ENCODE measurements at places on chromosomes 4 and X. TPM values are rescaled to one million over a fixed set of nuclear protein-coding genes. Genes with fewer than 3 reads are reported as not detected.

DNA sequence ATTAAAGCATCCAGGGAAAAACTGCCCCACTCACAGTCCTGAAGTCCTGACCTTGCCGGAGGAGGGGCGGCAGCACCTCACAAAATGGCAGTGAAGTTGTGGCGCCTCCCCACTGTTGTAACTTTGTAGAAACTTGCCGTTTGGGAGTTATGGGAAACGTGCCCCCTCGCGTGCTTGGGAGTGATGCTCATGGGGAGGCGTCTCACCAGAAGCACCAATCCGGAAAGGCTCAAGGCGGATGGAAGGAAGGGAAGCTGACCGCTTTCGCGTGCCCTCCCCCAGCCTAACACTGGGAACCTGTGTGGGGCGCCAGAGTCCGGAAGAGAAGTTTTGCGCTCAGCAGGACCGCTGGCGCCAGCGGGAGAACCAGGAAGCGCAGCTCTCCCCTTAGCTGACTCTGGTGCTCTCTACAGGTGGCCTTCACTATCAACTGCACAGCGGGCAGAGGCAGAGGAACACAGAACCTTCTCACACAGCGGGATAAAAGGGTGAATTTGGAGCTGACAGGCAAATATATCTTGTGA is at the start of the genes CT45A10 and SAGE1:
TSS of gene CT45A10 (minus strand) at position 151 of the 524 bp plus-strand sequence. CDS start 8,100 bp downstream, outside the sequence.
TSS of gene SAGE1 (plus strand) at position 423 of the 524 bp plus-strand sequence. CDS start 2,527 bp downstream, outside the sequence.
- no peak for DNase-seq

GRCh38 chr4:73068491-73069337 is 802 bp downstream of the COX18 start:
- DNase-seq: peak; percentile 85

The CT45A3 gene
- total RNA-seq: not detected

DNA sequence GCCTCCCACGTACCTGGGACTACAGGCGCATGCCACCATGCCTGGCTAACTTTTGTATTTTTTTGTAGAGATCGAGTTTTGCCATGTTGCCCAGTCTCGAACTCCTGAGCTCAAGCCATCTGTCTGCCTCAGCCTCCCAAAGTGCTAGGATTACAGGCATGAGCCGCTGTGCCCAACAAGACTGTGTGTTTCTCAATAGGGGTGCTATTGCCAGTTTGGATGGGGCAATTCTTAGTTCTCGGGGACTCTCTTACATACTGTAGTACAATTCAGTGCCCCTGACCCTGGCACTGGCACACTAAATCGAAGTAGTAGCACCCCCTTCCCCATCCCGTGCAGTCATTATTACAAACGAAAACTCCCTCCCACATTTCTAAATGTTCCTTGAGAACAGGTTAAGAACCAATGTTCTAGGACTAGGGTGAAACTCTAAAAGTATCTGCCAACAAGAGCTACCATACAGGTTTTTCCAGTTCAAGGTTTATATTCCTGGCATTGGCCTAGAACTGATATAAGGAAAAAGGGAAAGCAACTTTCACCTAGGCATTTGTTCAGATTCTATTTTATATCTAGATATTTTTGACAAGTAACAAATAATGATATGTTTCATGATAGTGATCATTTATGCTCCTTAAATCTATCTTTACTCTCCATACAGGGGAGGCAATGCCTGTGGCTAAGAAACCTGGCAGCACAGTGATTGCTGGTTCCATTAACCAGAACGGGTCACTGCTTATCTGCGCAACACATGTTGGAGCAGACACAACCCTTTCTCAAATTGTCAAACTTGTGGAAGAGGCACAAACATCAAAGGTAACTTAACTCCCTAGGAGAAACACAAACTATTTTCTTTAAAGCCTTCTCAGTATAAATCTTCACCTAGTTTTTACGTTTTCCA is 50.4 kb upstream of the PGAM4 start:
- no peak for DNase-seq

DNA sequence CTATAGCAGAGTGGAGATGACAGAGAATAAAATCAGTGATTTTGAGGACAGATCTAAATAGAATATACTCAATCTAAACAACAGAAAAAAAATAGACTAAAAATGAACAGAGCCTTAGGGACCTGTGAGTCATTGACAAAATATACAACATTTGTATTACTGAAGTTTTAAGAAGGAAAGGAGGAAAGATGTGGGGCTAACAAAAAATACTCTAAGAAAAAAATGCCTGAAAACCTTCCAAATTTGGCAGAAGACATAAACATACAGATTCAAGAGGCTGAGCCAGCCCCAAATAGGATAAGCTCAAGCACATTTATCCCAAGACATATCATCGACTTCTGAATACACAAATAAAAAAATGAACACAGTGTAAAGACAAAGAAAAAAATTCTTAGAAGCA is 123.6 kb upstream of the INTU start:
- DNase-seq: no peak

Measured in Karpas-422 (cell line).